ENCODE measurements at places on chromosomes 12 and 14.
A peak's percentile ranks its signal among the peaks of the same experiment; 100 is the strongest.

DNA sequence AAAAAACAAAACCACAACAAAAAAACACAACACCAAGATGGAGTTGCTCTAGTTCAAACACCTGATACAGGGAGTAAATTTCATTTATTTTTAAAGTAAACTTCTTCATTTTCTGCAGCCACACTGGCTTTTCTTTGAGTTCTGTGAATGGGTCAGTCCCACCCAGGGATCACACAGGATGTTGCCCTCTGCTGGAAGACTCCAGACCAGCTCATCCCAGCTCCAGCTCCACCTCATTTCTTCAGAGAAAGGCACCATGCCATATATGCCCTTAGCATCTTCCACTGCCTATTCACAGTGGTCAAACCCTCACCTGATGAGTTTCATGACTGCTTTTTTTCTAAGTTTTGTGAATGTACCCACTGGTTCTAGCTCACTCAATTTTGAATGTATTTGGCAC lies 8.0 kb downstream of the GLIPR1 start:
- peak; percentile 57 for DNase-seq

GRCh38 chr12:53996240-53997203 lies 3.4 kb upstream of the HOXC9 start:
- no peak for DNase-seq

- DNase-seq: peak; percentile 45
Measured at GRCh38 chr14:46490238-46490685, 161.3 kb downstream of the RPL10L start.

DNA sequence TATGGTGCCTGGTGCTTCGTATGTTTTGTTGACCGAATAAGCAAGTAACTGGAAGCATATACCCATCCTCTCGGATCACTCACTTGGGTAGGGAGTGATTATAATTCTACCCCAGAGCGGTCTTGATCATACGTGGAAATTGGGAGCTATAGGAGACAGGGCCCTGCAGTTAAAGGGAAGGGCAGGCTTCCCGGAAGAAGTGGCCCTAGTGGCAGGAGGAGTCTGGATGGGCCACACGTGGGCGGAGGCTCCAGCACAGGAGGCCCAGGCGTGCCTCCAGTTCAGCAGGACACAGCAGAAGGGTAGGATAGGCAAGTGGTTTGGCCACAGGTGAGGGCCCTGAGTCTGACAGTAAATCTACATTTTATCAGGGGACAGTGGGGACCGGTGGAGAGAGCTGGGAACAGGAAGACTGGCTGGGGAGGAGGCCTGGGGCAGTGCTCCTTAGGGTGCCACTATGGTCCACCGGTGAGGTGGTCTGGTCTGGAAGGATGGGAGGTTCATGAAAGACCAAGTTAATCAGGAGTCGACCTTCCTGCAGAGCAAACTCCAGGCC lies 23.5 kb upstream of the YY1 start:
- DNase-seq: no peak

DNA sequence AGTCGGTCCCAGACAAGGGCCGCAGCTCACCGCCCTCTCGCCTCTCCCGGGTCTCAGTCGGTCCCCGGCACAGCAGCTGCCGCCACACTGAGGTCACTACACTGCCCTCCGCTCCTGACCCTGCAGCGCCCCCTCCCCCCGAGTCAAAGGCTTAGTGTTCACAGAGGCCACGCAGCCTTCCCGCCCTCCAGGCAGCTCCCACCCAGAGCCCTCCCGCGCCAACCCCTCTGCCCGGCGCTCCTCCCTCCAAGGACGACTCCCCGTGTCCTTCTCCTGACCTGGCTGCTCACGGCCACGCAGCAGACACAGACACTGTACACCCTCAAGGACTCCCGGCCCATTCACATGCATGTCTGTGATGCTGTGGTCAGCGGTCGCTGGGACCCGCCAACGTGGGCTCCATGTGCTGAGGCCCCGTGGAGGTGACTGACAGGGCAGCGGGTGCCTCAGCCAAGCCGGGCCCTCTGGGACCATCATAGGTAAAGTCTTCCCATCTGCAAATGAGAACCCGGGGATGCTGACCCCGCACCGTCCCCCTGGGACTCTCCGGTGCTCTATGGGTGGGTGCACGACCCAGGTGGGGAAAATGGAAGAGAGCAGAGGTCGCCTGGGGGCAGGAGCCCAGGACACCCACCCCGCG lies 16.3 kb upstream of the GALNT9 start:
- DNase-seq: no peak

- no peak for DNase-seq
Measured at GRCh38 chr14:75426332-75427125, 1.3 kb upstream of the JDP2 start.

GRCh38 chr14:102655137-102655536 lies 62.7 kb downstream of the RCOR1 start:
- DNase-seq: no peak

DNA sequence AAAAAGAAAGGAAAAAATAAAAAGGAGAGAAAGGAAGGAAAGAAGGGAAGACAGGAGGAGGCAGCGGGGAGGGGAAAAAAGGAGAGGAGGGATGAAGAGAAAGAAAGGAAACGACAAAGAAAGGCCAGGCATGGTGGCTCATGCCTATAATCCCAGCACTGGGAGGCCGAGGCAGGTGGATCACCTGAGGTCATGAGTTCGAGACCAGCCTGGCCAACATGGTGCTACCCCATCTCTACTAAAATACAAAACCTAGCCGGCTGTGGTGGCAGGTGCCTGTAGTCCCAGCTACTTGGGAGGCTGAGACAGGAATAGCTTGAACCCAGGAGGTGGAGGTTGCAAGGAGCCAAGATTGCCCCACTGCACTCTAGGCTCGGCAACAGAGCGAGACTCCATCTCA lies 18.4 kb downstream of the ATXN2 start:
- DNase-seq: no peak

DNA sequence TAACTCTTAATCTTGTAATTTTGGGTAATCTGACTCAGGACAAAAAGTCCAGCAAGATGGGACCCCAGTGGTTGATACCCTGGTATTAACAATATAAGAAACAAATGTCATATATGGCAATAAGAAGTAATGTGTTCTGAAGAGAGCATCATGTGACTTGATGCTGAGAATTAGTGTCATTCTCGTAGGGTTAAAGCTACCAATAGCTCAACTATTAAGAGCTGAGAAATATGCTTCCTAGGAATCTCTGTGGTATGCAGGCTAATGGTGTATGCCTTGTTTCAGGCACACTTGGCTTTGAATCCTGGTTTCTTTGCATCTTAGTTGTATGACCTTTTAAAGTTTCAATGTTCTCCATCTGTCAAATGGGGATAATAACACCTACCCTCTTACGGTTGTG lies 9.1 kb downstream of the MYRFL start:
- no peak for DNase-seq

- no peak for DNase-seq
Measured at GRCh38 chr12:121571920-121572319, 8.9 kb downstream of the KDM2B start.

DNA sequence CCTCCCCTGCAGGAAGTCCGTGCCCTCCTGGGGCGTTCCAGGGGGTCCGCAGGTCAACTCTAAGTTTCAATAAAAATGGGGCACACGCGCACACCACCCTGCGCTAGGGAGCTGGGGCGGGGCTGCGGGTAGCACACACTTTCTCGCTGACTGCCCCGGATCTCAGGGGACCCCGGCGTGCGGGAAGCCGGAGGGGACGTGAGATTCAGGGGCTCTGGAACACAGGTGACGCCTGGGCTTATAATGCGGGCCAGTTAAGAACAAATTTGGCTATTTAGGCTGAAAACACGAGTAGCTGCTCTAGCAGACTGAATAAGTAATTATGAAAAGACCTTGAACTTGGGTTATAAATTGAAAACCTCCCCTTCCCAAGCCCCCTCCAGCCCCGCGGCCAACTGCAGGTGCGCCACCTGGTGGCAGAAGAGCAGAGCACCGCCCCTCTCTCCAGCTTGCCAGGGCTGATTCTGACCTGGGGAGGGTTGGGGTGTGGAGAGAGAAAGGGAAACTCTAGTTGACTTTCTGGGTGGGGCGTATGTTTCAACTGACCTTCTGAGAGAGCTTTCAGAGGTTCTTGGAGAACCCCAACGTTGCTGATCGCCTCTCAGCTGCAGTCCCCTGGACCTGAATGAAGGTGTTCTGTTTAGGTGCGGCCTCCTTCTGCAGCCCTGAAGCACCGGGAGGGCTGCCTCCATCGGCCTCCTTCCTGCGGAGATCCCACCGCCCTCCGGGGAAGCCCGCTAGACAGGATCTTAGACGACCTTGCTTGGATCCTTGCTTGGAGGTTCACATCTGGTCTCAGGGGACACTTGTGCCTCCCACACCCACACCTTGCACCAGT lies 118.4 kb upstream of the EVL start:
- DNase-seq: no peak

DNA sequence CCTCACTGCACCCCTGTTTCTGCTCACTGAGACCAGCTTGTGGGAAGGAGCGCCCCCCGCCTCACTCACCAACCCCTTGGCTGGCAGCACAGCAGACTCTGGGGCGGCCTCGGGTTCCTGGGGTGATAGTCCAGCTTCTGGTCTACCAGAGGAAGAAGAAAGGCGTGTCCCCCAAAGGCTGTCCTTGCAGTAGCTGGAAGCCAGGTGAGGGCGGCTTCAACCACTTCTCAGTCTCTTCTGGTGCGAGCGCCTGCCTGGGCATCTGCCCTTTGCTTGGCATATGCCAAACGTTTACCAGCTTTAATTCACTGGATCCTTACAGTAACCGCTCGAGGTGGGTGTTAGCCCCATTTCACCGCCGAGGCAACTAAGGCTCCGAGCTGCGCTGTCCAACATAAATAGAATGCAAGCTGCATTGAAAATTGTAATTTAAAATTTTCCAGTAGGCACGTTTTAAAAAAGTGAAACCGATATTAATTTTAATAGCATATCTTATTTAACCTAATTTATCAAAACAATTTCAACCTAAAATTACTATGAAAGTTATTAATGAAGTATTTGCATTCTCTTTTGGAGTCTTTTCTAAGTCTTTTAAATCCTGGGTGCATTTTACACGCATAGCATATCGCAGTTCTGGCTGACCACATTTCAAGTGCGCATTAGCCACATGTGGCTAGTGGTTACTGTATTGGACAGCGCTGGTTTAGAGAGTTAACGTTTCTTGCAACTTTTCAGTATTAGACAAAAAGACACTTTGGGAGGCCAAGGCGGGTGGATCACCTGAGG lies 872 bp downstream of the FAM177A1 start:
- peak; percentile 27 for DNase-seq

GRCh38 chr12:77232045-77232444 lies 166.7 kb upstream of the E2F7 start:
- peak; percentile 74 for DNase-seq

GRCh38 chr12:108678104-108678730 lies 44.5 kb upstream of the SELPLG start:
- no peak for DNase-seq

DNA sequence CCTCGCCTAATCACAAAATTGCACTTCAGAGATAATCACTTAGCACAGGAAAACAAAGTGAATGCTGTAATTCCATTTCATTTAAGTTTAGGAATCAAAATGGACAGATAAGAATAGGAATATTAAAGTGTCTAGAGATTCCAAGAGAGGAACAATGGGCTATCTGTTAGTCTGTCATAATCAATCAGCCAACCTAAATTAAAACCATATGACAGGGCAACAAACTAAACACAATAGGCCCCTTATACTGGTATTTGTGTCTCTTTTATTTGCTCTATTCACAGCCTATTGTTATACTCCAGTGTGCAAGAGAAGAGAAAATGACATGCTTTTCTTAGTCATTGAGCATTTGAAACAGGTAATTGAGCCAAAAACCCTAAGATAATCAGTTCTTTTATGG lies 259.4 kb downstream of the PRKD1 start:
- DNase-seq: no peak

DNA sequence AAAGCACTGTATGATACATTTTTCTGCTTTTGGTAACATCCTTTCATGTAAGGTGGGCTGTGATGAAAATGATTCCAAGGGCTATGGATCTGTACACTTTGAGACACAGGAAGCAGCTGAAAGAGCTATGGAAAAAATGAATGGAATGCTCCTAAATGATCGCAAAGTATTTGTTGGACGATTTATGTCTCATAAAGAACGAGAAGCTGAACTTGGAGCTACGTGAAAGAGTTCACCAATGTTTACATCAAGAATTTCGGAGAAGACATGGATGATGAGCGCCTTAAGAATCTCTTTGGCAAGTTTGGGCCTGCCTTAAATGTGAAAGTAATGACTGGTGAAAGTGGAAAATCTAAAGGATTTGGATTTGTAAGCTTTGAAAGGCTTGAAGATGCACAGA lies 22.1 kb upstream of the SRGAP1 start:
- no peak for DNase-seq

All from H4 (cell line).